ENCODE measurements at places on chromosomes 6 and 20.

DNA sequence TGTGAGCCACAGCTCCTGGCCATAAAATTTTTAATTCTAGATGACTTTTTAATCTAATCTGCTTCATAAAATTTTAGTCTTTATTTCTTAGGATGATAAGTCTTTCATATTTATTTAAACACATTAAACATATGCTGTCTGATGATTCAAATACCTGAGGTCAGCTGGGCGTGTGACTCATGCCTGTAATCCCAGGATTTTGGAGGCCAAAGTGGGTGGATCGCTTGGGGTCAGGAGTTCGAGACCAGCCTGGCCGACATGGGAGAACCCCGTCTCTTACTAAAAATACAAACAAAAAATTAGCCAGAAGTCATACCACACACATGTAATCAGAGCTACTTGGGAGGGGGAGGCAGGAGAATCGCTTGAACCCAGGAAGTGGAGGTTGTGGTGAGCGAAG lies 53.1 kb downstream of the RBM24 start:
- DNase-seq: no peak

GRCh38 chr20:4544765-4545164 lies 176.9 kb upstream of the PRND start:
- DNase-seq: no peak

- DNase-seq: no peak
Measured at GRCh38 chr6:84556541-84557335, 207.7 kb downstream of the TBX18 start.

DNA sequence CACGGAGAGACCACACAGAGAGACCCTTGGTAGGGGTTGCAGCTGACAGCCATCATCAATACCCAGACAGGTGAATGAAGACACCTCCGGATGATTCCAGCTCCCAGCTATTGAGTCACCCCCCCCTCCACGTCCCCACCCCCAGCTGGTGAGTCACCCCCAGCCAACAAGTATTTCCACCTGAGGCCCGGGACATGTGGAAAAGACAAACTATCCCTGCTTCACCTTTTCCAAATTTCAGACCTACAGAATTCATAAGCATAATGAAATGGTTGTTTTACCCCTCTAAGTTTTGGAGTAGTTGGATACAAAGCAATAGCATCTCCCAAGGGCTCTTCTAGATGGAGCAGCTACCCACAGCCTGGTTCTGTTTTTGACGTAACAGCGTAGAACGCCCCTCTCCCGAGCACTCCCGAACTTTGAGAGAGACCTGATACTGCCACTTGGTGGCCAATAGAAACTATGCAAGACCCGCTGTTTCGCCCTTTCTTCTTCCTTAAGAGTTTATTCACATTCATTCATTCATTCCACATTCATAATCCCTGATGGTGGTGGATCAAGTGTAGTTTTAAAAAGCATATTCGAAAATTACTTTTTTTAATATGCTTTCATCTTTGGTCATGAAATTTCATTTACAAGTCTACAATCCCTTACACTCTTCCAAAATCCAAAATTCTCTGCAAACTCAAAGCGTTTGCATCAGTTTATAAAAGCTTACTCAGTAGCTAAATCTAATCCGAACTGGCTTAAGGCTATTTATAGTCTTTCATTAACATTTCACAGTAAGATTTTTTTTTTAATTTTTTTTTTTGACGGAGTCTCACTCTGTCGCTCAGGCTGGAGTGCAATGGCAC lies 15.1 kb upstream of the PPP1R16B start:
- DNase-seq: no peak

- no peak for DNase-seq
Measured at GRCh38 chr6:127026247-127026646, 92.2 kb upstream of the RSPO3 start.

DNA sequence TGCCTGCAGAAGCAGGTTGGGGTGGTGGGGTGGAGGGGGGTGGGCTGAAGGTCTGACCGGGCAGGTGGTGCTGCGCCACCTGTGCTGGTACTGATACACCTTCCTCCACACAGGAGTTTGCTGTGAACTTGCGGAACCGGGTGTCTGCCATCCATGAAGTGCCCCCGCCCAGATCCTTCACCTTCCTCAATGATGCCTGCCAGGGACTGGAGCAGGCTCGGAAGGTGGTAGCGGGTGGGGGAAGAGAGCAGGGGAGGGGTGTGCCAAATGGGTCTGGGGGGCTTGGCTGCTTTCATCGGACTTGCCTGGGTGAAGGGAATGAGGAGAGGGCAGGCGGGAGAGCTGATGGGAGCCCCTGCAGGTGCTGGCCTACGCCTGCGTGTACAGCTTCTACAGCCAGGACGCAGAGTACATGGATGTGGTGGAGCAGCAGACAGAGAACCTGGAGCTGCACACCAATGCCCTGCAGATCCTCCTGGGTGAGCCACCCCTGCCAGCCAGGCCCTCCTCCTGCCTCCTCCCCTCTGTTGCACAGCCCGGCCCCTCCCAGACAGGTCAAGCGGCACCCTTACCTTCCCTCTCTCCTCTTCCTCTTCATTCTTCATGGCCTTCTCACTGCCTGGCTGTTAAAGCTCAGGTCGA lies 6.7 kb downstream of the DNPH1 start:
- DNase-seq: no peak

DNA sequence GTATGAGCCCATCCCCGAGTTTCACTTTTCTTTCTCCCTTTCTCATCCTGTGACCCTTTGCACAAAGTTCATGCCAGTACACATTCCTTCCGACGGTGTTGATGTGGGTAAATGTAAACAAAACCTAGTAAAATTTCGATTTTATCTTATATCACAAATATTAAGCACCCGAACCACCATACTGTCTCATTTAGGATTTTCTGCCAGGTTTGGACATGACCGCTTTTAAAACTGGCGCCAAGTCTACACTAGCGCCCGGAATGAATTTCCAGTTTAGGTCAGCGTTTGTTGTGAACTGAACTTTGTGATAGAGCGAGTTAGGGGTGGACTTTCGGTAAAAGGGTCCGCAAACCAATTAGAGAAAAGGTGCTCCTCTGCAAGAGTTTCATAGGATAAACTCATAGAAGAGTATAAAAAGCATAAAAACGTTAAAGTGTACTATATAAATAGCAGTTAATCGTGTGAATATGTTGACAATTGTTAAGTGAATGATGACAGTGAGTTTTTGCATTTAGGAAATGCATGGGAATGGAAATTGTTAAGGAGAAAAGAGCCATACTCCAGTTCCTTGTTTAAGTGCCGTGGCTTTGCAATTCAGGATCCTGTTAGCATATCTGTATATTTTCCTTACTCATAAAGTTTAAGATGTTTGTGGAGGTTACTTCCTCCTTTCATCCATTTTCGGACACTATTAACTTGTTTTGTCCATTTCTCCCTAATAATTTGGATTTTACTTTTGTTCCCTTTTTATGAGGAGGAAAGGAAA lies 937 bp downstream of the AKAP7 start:
- DNase-seq: no peak

DNA sequence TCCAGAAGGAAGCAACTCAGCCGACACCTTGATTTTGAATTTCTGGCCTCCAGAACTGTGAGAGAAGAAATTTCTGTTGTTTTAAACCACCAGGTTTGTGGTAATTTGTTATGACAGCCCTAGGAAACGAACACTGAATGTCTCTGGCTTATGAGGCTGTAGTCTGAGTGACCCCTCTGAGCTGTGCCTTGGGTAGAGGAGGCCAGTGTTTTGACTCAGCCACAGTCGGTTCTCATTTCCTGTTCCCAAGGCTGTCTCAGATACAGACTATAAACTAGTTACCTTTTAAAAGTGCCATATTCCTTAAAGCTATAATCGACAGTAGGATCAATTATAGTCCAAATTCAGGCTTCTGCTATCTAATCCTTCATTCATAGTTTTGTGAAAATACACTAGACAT lies 391.2 kb upstream of the MAP3K7 start:
- no peak for DNase-seq

DNA sequence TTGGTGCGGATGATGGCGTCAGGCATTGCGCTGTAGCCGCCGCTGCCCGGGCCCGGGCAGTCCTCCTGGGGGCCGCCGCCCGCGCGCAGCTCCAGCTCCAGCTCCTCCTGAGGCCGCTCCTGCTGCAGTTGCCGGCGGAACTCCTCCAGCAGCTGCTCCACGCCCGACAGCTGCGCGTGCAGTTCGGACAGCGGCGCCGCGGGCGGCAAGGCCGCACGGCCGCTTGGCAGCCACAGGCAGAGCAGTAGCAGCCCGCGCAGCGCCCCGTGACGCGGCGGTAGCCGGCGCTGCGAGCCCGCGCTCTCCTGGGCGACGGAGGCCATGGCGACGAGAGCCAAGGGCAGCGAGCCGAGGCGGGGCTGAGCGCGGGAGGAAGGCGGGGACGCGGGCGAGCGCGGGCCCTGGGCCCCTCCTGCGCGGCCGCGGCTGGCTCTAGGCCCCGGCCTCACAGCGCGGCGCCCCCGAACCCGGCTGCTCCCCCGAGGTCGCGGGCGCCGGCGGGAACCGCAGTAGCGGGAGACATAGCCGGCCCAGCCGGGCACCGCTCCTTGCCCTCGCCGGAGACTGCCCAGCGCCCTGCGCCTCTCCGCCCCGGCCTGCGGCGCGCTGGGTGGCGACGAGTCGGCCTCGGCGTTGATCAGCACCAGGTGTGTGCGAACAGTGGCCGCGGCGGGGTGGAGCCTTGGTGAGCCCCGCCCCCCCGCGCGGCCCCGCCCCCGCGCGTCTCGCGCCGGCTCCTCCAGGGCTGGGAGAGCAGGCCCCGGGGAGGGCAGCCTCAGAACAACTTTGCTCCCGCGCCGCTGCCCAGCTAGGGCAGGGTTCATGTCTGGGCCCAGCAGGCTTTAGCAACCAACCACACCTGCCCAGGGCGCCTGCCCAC lies at the start of gene LRP11:
LRP11 (minus strand) TSS at position 662 of the 880 bp plus-strand sequence; CDS start at position 323, 339 bp downstream.
- DNase-seq: peak; percentile 83

GRCh38 chr20:37986873-37987601 lies 46.2 kb downstream of the TTI1 start:
- no peak for DNase-seq

DNA sequence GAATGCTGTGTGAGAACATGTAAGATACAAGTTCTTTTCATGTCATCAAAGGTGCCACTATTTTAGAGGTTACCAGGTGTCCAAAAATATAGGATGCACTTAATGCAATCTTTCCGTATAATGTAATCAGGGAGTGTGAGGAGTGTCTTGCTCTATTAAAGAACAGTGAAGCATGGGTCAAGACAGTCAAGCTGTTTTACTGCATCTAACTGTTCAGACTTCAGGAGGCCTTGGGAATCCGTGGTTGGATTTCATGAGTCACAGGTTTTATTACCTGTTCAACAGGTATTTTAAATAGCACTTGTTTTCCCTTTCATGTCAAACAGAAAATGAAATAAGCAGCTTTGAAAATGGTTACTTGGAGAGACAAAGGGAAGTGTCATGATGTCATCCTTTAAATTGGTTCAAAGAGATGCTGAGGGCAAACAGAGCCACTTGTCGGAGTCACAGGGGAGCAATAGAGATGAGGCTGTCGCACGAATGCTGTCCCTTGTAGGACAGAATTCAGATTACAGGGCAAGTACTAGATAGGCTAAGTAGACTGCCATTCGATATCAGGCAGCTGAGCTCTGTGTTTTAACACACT lies 621.5 kb downstream of the QKI start:
- no peak for DNase-seq

GRCh38 chr6:85453490-85453889 lies 3.6 kb downstream of the NT5E start:
- no peak for DNase-seq

- DNase-seq: no peak
Measured at GRCh38 chr20:48599106-48599747, 228.6 kb downstream of the PREX1 start.

- DNase-seq: no peak
Measured at GRCh38 chr6:70398783-70399728, 14.3 kb upstream of the FAM135A start.

DNA sequence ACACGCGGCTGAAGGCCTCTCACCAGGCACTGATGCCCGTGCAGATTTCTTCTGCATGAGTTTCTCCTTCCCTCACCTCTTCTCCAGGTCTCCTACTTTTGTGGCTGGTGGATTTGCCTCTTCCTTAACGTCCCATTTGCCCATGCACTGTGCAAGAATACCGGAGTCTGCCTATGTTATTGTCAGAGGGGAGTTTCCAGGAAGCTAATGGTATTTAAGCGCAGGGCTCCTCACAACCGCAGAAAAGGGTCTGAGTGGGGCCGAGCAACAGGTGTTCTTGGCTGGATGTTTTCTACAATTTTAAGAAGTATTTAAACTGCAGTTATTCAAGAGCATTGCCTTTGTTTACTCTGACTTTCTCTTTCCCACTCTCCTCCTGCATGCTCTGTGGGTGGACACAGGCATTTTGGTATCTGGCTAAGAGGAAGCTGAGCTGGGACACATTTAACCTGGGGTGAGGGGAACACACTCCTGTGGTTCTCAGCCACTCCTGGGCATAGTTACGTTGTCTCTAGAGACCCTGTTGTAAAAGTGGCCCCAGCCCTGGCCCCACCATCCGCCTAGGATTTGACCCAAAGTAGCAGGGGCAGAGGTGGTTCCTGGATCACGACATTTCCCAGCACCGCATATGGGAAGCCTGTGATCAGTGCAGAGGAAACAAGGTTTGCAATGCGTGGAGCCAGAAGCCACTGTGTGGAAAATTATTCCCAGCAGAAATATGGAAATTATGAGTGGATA lies 34.4 kb downstream of the GGTLC1 start:
- no peak for DNase-seq

DNA sequence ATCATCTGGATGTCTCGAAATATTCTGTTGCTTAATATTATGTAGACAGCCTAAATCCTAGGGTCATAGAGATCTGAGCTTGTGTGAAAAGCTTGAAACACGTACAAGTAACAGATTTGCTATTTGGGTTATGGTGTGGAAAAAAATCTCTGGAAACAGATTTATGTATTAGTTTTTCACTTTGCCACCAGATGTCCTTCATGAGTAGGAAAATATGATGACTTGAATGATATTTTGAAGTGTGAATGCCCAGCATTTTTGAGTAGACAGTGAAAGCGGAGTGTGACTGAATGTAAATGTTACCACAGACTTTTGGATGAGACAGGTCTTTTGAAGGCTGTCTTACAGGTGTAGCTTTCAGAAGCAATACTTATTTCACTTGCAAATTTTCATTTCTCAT lies 4.2 kb upstream of the BMP6 start:
- no peak for DNase-seq

DNA sequence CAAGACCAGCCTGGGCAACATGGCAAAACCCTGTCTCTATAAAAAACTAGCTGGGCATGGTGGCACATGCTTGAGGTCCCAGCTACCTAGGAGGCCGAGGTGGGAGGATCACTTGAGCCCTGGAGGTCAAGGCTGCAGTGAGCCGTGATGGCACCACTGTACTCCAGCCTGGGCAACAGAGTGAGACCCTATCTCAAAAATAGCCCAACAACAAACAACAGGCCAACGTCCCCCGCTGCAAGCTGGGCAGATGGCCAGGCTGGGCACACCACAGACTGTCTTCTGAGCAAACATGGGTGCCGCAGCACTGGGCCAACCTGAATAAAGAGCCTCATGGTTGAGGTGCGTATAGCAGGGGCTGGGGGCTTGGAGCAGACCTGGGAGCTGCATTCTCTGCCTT lies 46.6 kb upstream of the SRF start:
- no peak for DNase-seq

DNA sequence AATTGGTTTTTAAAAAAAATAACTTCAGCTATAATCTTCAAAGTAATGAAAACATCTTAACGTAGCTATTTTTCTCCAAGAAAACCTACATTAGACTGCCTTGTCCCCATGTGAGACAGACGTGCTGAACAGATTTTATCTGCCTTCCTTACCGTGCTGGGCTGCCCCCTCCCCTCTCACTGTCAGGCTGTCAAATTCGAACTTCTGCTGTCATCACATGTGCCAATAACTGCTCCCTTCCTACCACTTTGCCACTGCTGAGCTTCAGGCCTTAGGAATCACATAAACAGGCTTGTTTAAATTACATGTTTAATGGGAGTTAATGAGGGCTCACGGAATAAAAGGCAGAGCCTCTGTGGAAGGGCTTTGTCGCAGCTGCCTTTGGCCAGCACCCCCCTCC lies 77.0 kb upstream of the NHSL1 start:
- no peak for DNase-seq
